Cortex of kidney (tissue), 1 donor: ENCODE measurements at places on chromosomes 7 and 10.

- DNase-seq = no peak
Measured at GRCh38 chr7:150476819-150477631, 26.6 kb downstream of the GIMAP8 start.

- no peak for DNase-seq
Measured at GRCh38 chr7:28037220-28038010, 143.2 kb downstream of the JAZF1 start.

DNA sequence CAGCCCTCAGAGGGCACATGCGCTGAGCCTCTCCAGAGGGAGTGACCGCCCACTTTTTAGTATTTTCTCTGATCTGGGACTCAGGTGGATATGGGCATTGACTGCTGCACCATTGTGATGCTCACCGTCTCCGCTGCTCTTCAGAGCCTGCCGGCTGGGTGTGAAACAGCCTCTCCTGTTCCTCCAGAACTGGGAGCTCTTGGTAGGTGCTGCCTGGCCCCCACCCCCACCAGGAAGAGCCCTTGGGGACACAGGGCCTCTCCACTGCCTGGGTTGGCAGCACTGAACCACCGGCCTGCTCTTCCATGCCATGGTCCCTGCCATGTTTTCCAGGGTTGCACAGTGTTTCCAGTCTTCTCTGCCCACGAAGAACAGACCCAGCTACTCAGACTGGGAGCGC is 36.3 kb downstream of the ARHGAP22 start:
- DNase-seq = no peak

- DNase-seq = no peak
Measured at GRCh38 chr10:120943542-120943941, 92.4 kb downstream of the WDR11 start.

GRCh38 chr10:126049759-126050700 is 153.7 kb downstream of the FANK1 start:
- no peak for DNase-seq

DNA sequence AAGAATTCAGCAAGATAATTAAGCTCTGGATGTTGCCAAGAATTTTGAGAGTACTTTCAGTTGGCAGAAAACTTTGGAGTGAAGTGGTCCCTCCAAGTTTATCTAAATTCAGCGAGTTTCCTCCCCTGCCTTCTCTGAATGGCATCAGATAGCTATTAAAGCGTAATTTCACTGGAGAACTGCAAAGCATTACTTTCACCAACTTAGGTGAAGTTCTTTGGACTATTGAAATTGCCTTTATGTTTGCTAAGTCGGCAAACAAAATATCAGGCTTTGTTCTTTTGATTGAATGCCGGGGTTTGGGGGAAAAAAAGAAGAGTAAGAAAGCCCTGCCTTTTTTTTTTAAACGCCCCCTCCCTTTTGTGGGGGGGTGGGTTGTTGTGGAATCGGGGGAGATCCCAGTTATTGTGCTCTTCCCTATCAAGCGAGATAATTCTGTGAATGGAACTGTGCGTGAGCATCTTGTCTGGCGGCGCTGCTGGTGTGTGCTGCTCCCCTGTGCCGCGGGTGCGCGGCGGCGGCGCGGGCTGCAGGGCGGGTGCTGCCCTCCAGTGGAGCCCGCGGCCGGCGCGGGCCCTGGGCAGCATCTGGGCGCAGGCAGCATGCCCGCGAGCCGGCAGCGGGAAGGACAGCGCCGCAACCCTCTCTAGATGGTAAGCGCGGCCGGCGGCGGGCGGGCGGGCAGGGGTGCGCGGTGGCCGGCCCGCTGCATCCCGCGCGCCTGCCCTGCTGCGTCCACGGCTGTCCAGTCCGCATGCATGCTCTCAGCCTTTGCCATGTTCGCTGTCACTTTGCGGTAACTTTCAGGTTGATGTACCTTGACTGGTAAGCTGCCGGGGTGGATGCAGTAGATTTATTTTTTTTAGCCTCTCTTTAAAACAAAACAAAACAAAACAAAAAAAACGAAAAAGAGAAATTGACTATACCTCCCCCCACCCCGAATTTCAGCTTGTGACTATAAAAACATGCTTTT is 176.5 kb downstream of the TCF7L2 start:
- no peak for DNase-seq

GRCh38 chr10:29005988-29006387 is 282.9 kb upstream of the LYZL1 start:
- DNase-seq = no peak

GRCh38 chr7:107559864-107560263 is 3.9 kb downstream of the COG5 start:
- DNase-seq = no peak
